ENCODE measurements at places on chromosomes 4 and X. TPM values are rescaled to one million over a fixed set of nuclear protein-coding genes. Genes with fewer than 3 reads are reported as not detected.
A peak's percentile ranks its signal among the peaks of the same experiment; 100 is the strongest.

DNA sequence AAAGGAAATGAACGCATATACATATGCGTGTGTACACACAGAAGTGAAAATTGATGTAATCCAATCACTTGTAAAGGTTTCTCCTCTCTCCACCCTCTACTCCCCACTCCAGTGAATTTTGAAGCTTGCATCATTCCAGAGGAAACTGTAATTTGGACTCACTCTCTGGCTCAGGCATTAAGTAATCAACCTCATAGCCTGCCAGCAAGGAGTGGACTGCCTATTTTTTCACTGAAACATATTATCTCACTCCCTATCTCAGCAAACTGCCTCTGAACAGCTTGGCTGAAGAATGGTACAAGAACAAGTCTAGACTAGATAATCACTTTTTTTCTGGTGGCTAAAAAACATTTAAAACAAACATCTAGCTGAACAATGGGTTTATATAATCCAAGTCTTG, 124.2 kb downstream of the C4orf51 start:
- ATAC-seq = peak; percentile 58

The NDUFC1 gene
- total RNA-seq = 68.2 TPM

The MAGEA2 gene
- total RNA-seq = not detected

DNA sequence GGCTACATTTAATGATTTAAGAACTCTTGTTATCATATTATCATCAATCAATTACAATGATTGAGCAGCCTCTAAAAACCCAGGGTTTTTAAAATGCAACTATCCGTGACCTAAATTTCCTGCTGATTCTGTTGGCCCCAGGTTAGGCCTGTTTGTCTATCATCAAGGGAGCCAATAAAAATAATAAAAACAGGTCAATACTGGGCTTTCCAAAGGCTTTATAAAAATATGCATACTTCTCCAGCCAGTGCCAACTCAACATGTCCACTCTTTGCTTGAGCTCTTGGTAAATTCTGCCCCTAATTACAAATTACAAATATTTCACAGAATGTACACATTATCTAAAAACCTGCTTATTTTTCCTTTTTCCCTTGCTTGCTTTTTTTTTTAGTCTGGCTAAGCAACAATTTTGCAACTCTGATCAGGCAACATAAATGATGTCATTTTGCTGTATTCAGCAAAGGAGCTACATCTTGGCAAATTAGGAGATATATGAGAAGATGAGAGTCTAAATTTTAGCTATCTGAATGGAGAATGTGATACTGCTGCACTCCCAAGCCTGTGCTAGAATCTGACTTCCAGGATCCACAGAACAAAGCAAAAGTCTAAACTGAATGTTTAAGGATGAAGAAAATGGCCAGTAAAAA, 204.0 kb downstream of the SCFD2 start:
- no peak for ATAC-seq

The TREX2 gene
- 2.0 TPM for total RNA-seq

The TMSB15C gene
- 0.12 TPM for total RNA-seq

DNA sequence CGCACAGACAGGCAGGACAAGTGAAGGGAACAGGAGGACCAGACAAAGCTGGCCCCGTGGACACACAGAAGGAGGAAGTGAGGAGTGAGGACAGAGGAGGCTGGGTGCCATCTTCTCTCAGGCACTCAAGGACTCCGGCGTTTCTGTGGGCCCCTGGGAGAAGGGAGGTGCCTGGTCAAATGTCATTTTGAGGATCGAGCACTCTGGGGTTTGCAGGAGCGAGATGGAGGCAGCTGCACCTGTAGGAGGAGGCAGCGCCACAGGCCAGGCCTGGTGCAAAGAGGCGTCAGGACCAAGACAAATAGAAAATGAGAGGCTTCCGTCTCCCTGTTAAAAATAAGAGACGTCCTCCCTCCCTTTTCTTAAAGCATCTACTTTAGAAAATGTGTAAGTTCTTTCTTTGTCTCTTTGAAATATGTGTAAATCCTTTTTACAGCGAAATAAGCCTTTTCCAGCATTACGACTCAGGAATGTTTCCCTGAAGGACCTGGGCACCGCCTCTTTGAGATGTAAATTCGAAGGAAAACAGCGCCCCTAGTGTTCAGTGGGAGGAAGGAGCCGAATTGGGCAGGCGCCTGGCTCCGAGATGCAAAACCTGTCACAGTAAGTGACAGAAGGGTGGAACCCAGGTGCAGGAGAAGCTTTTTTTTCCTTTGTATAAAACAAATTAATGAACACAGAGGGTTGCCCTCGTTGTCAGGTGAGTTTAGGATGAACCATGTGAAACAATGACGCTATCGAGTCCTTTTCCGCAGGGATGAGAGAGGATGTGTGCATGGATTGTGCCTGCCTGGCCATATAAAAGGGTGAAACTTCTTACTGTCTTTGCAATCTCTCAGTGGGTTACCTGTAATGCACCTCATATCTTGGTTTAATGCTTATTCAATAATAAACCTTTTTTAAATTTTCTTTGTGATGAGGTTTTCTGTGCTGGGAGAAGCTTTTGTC, 1.4 kb upstream of the C4orf50 start:
- no peak for ATAC-seq
